Esophagus squamous epithelium (tissue), 5 donors: ENCODE measurements at places on chromosomes 11 and 22. TPM values are rescaled to one million over a fixed set of nuclear protein-coding genes. Genes with fewer than 3 reads are reported as not detected.

YDJC gene
- 35.9 TPM for total RNA-seq

NAT10 gene
- total RNA-seq, result 35.7 TPM

C11orf87 gene
- not detected for total RNA-seq

ACTN3 gene
- not detected for total RNA-seq

RHOD gene
- total RNA-seq, result 130 TPM

P4HA3 gene
- 0.19 TPM for total RNA-seq
